ENCODE measurements at places on chromosomes 5 and 9.

GRCh38 chr9:108694170-108694569 lies 161.6 kb downstream of the ACTL7B start:
- DNase-seq: no peak

GRCh38 chr5:13179407-13180087 lies 764.9 kb downstream of the DNAH5 start:
- no peak for DNase-seq

DNA sequence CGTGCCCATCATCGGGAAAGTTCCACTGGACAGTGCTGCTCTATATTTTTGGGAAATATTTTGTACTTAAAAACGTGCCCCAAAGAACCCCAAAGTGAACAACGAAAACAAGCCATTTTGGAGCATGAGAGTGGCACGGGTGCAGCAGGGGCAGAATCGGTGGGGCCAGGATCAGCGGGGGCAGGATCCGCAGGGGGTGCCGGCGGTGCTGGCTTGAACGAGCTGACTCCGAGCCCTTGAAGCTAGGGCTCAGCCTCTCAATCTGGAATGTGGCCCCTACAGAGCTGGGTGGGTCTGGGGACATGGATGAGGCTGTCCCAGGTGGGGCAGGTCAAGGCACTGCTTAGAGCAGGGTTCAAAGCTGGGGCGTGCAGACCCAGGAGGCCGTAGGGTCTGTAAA lies 104.7 kb upstream of the COL5A1 start:
- DNase-seq: no peak

- DNase-seq: no peak
These were observed 156.4 kb upstream of the MAP3K1 start for GRCh38 chr5:56658972-56659371.

- no peak for DNase-seq
These were observed 40.4 kb downstream of the FER start for GRCh38 chr5:108788142-108788541.

- no peak for DNase-seq
These were observed 328 bp downstream of the GRXCR2 start for GRCh38 chr5:145872486-145872885.

DNA sequence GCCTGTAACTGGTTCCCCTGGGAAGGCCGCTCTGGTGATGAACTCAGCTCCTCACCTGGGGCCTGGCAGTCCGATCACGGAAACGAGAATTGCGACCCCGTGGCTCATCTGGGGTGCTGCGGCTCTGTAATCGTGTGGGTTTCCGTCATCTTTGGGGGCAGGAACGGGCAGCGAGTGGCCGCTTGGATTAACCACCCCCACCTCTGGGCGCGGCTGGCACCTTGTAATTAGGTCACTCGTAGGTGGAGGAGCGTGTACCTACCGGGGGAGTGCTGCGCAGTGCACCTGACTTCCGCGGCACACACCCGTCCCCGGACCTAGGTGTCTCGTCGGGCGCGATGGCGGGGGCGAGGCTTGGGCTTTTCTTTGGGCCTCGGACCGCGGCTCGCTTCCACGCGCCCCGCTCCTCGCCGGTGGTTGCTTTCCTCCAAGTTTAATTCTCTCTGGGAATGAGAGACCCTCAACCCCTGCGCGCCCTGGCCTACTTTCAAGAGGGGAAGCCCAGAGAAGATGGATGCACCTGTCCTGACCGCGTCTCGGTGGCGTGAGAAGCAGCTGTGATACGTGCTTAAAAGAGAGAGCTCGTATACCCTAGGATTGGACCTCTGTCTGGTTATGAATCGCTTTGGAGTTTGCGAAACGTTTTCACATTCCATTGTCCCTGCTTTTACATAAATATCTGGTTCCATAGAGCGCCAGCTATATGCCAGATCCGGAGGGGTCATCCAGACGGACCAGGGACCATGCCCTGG lies 744 bp upstream of the PPP2CA start:
- no peak for DNase-seq

DNA sequence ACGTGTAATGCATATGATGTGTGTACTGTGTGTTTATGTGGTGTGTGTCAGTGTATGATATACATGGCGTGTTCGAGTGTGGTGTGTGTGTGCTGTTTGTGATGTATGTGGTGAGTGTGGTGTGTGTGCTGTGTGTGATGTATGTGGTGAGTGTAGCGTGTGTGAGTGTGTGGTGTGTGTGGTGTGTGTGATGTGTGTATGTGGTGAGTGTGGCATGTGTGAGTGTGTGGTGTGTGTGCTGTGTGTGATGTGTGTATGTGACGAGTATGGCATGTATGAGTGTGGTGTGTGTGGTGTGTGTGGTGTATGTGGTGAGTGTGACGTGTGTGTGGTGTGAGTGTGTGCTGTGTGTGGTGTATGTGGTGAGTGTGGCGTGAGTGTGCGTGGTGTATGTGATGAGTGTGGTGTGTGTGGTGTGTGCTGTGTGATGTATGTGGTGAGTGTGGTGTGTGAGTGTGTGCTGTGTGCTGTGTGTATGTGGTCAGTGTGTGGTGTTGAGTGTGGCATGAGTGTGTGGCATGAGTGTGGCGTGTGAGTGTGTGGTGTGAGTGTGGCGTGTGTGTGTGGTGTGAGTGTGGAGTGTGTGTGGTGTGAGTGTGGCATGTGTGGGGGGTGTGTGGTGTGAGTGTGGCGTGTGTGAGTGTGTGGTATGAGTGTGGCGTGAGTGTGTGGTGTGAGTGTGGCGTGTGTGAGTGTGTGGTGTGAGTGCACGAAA lies 56.8 kb upstream of the CKS2 start:
- no peak for DNase-seq

DNA sequence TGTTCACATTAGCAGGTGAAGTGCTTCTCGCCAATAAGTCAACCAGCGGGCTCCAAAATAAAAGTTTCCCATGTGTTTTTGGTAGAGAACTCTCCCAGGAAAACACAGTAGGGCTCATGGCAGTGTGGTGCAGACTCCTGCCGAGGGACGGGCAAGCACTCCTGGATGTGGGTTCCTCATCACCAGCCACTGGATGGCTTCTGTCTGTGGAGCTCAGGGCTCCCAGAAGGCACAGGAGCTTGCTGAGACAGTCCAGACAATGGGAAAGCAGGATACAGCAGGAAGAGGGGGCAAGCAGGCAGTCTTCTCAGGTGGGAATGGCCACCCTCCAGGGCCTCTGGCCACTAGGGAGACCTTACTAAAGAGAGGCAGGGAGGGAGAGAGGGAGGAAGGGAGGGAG lies 142.4 kb downstream of the HSD17B3 start:
- no peak for DNase-seq

- DNase-seq: no peak
These were observed 259.2 kb downstream of the ARRDC3 start for GRCh38 chr5:91123901-91124300.

- DNase-seq: no peak
These were observed 26.0 kb upstream of the CEP72 start for GRCh38 chr5:585962-586628.

DNA sequence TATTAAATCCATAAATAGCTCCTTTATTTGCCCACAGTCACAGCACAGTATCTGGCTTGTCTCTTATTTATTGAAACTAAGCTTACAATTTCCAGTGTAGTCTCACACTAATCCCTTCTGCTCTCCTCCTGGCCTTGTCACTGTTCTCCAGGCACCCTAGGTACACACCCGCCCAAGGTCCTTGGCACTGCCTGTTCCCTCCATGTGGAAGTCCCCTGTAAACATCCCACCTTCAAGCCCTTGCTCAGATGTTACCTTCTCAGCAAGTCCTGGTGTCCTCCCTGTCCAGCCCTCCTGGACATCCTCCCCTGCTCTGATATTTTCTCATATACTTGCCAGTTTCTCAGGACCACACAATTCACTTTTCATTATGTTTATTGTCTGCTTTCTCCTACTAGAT lies 44.2 kb upstream of the CFAP157 start:
- no peak for DNase-seq

GRCh38 chr5:96692441-96692840 lies 30.3 kb downstream of the CAST start:
- DNase-seq: no peak

DNA sequence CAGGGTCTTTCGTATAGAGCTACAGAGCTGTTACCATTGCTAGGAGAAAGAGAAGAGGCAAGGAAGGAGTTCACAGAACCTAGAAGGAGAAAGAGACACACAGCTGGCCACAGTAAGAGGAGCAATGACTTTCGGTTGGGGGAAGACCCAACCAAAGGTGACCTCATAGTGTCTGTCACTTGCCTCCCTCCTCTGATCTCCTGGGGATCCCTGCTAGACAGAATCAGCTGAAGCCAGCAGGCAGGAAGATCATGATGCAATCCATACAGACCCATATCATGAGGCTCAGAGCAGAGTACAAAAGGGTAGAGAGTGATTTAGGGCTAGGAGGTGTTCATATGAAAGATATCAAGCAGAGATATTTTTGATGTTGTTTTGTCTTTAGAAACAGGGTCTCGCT lies 26.0 kb upstream of the EPB41L4B start:
- no peak for DNase-seq

- DNase-seq: no peak
These were observed 589.8 kb upstream of the CYLC2 start for GRCh38 chr9:102405218-102405867.

DNA sequence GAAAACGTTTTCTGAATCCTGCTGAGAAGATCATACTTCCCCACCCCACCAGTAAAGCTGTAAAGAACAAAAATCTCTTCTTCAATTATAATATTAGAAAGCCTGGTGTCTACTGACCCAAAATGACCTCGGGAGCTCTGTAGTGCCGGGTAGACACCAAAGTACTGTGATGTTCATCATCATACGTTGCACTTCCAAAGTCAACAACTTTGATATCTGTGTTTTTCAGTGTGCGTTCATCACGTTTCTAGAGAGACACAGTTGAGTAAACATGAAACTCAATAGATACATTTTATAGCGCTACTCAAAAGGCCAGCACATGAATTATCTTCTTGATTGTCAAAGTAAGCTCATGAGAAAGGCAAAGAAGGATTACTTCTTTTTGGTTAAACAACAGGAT lies 14.6 kb downstream of the CLK4 start:
- no peak for DNase-seq

- DNase-seq: no peak
These were observed 9.9 kb downstream of the UCK1 start for GRCh38 chr9:131521203-131521602.

GRCh38 chr5:142701673-142702311 lies 15.9 kb upstream of the FGF1 start:
- DNase-seq: no peak

- DNase-seq: no peak
These were observed 24.2 kb downstream of the GALNT12 start for GRCh38 chr9:98831696-98832095.
